NAMALWA (cell line): ENCODE measurements at places on chromosomes 7 and 10.

GRCh38 chr10:6774406-6774805 is 194.3 kb upstream of the PRKCQ start:
- no peak for DNase-seq

- no peak for DNase-seq
Measured at GRCh38 chr7:20359341-20359963, 28.8 kb downstream of the ITGB8 start.

DNA sequence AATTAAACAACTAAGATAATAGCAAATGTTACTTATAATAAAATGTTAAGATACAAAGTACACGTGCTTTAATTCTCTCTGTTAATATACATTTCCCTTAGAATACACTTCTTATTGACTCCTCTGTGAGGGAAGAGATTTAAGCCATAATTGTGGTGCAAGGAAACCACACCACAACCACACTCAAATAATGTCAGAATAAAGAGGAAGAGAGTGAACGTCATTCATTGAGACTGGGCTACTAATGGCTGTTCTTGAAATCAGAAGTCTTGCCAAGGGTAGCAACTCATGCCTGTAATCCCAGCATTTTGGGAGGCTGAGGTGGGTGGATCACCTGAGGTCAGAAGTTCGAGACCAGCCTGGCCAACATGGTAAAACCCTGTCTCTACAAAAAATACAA is 10.0 kb downstream of the FAM171A1 start:
- no peak for DNase-seq

- no peak for DNase-seq
Measured at GRCh38 chr10:22427101-22427500, 81.8 kb downstream of the SPAG6 start.

GRCh38 chr10:9103301-9103700 is 1048.8 kb downstream of the GATA3 start:
- DNase-seq = no peak

DNA sequence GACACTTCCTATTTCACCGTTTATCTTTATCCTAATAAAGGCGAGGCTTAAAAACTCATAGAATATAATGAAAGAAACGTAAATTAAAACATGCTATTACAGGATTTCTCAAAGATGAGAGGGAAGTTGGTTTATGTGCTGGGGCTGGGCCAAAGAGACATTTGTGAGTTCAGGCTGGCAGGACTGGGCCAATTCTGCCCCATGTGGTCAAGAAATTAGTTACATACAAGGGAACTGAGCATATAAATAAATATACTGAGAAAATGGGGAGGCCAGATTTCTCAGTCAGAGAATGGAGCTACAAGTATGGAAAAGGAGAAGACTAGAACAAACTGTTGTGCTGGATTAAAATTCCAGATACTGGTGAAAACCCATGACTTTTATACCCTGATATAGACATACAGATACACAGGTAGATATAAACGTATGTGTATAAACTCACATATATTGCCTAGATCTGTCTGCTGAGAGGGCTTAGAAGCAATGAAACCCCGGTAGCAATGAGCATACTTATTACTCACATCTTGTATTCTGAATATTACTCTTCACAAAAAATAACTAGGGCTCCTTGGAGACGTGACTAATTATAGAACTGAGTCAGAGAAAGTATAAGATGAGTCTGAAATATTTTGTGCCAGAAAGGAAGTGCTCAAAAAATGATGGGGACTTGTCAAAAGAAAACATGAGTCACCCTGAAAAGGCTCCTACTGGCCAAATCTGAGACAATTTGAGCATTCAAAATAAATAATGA is 155.7 kb upstream of the FGFR2 start:
- DNase-seq = peak; percentile 36

DNA sequence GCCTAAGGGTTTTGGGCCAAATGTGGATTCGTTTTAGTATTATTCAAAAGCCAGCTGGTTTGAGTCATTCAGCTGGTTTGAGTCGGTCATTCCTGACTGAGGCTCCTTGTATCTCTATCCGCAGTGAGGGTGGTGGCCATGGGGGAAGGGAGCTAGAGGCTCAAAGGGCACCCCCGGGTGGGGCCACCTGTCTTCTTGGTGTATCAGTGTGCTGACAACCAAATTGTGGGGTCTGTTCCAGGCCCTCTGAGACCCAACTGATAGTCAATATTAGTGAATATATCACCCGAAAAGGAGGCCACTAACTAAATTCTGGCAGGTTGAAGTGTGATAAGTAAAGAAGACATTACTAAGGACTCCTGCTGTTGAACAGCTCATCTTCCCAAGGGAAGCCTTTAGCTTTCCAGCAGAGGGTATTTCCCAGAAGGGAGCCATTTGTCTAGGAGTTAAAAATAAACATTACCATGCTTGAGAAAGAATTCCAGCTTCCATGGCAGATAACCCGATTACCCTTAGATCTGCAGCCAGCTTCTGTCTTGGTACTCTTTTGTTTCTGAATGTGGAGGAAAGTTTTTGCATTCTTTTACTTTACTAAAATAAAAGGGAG is 29.9 kb upstream of the DDX50 start:
- no peak for DNase-seq

GRCh38 chr10:101354328-101355071 is 535 bp downstream of the BTRC start:
- peak; percentile 49 for DNase-seq

DNA sequence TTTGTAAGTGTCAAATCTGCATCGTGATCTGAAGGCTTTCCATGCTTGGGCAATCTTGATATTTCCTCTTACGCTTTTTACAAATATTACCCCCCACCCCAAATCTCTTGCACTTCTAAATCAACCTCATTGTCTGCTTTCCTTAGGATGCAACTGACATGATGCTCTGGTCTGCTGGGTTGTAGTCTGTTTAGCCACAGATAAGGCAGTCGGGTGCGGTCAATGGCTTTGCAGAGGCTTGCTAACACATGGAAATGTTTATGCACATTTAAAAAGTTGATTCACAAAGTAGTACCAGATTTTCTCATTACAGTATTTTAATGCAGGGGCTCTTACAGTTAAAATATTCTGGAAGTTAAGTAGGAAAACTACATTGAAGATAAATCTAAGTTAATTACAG is 172.5 kb downstream of the BAMBI start:
- DNase-seq = no peak

DNA sequence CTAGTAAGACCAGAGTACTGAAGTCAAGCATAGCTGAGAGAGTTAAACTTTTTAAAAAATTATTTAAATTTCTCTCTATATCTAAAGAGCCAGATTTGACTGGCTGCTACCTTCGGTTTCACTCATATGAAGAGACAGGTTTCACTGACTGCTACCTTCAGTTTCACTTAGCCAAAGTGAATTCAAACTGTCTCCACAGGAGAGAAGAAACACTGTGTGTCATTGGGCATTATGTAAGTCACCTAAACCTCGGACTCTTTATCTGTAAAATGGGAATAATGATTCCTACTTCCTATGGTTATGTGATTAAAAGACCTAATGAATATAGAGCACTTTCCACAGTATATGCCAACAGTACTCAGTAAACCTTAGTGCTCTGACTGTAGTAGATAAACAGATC is 41.6 kb upstream of the MET start:
- peak; percentile 15 for DNase-seq

DNA sequence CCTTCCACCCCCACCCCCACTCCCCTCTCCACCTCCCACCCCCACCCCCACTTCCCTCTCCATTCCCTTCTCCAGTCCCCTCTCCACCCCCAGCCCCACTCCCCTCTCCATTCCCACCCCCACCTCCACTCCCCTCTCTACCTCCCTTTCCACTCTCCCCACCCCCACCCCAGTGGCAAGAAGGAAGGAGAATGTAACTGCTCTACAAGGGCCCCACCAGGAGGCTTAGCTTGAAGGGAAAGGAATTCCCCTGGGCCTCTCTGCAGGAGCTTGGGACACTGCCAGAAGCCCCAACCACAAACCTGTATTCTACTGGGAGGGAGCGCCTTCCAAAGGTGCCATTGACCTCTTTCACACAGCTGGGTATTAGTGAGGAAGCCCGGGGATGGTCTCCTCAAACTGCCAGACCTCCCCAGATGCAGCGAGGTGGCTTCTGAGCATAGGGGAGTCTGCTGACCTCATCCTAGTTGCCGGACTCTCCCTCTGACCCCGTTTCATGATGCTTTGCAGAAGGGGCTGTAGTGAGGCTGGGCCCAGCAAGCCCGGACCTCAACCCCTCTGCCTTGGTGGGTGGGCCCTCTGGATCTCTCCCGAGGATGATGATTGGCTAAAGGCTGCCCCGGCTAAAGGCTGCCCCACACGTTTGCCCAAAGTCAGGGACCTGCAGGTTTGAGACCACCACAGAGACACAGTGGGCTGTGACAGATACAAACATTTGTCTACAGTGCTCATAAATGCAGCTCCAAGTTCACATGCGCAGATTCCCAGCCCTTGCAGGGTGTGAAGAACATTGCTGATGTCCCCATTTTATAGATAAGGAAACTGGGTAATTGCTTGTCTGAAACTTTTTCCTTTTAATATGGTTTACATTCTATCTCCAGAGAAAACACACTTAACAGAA is 2.9 kb downstream of the DEPP1 start:
- no peak for DNase-seq

DNA sequence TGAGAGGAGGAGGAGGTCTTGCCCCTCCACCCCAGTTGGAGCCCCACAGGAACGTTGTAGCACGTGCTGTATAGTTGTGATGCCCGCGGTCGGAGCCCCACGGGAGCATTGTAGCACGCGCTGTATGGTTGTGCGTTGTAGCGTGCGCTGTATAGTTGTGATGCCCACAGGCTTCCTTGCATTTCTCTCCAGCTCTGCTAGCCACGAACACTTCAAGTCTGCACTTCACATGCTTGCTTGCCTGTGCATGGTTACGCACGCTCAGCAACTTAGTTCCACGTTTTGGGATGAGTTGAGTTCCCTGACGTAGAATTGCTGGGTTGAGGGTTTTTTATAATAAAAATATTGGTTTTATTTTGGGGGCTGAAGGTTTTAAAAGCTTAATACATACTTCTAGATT is 41.6 kb downstream of the DNAJB6 start:
- DNase-seq = no peak

DNA sequence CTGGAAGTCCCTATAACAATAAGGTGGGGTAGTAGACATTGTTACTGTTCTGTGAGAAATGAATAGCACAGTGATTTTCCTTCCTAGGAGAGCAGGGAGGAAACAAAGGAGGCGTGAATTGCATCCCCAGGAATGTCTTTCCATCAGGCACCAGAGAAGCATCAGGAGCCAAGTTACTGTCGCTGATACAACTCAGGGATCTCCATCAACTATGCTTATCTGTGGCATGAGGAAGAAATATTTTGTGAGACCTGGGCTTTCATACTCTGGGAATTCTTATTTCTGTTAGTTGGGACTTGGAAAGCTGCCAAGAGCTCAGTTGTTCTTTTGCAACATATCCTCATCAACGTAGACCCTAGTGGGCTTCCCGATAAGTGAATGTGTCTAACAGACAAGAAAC is 622.3 kb downstream of the SUGCT start:
- DNase-seq = no peak

DNA sequence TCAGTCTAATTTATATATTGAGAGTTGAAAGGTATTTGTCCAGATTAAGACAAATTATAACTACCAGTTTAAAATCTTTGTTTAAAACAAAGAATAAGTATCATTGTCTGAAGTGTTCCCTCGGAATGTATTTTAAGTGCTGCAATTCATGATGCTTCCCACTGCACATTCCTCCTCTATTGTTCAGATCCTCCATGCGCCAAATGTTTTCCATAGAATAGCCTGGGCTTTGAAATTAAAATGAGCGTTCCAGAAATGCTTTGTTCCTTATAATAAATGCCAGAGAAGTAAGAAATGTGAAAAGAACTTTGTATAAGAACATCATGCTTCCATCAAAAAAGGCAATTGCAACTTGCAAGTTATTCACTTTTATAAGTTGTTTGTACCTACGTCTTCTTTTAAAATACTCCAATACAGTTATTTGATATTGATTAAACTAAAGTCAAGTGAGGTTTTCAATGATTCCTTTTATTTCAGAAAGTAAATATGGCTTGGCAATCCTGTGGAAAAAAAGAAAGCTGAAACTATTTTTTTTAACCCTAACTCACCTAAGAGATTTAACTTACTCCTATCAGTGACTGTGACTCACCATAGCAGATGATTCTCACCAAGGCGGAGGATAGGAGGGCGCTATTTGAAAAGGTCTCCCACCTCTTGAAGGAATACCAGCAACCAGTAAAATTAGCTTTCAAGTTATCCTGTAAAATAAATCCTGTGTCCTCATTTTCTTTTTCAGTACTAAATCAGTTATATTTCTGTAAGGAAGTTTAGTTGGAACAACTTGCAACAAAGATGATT is 85.8 kb downstream of the CTNNA3 start:
- DNase-seq = no peak

- DNase-seq = peak; percentile 95
Measured at GRCh38 chr7:140229591-140230515, 53.1 kb upstream of the KDM7A start.

- DNase-seq = no peak
Measured at GRCh38 chr7:105408791-105409410, 20.2 kb upstream of the SRPK2 start.

- no peak for DNase-seq
Measured at GRCh38 chr10:24528946-24529345, 194.7 kb downstream of the ARHGAP21 start.

- no peak for DNase-seq
Measured at GRCh38 chr7:71637578-71637977, 505.6 kb downstream of the GALNT17 start.

- DNase-seq = peak; percentile 67
Measured at GRCh38 chr7:37901236-37901827, 15.3 kb downstream of the SFRP4 start.

GRCh38 chr7:109950256-109950655 is 1140.7 kb upstream of the LRRN3 start:
- no peak for DNase-seq

- DNase-seq = no peak
Measured at GRCh38 chr10:5467207-5467535, 32.2 kb downstream of the CALML5 start.

GRCh38 chr10:70758757-70759514 is 26.2 kb downstream of the TBATA start:
- peak; percentile 46 for DNase-seq

DNA sequence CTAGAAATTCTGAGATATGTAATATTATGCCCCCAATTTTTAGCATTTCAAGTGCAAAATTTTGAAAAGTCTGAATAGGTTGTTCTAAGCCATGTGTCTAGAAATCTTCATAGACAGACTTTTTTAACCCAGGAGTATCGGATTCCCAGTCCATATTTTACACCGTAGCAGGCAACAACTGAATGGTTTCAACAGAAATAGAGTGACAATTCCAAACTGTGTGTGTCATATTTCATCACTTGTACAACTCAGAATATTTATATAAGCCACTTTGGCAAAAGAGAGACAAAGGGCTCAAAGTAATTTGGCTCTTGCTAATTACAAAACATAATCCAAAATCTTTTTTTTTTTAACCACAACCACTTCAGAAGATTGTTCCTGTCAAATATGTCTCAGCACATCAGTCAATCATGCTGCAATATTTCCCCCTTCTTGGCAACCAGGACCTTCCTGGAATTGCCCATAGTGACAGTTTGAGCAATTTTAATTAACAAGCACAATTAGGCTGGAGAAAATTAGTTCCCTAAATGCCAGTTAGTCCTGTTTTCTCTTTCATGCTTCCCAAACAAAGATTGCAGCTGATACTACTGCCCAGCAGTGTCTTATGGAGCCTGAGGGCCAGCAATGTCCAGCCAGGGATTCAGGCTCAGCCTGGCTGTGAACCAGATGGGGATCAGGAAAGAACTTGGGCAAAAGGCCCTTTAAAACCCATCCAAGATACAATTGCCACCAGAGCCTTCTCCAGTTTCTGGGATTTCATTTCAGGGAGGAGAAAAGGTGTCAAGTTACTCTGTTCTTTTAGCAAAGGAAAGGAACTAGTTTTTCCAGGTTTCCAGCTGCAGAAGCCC is 533.3 kb upstream of the GHITM start:
- DNase-seq = no peak
